SK-N-SH treated with all-trans-retinoic acid at 6 μM for 48 hours (cell line): ENCODE measurements at places on chromosomes 3 and 15.

GRCh38 chr15:37206690-37207089 is 106.3 kb upstream of the MEIS2 start:
- no peak for ATAC-seq

DNA sequence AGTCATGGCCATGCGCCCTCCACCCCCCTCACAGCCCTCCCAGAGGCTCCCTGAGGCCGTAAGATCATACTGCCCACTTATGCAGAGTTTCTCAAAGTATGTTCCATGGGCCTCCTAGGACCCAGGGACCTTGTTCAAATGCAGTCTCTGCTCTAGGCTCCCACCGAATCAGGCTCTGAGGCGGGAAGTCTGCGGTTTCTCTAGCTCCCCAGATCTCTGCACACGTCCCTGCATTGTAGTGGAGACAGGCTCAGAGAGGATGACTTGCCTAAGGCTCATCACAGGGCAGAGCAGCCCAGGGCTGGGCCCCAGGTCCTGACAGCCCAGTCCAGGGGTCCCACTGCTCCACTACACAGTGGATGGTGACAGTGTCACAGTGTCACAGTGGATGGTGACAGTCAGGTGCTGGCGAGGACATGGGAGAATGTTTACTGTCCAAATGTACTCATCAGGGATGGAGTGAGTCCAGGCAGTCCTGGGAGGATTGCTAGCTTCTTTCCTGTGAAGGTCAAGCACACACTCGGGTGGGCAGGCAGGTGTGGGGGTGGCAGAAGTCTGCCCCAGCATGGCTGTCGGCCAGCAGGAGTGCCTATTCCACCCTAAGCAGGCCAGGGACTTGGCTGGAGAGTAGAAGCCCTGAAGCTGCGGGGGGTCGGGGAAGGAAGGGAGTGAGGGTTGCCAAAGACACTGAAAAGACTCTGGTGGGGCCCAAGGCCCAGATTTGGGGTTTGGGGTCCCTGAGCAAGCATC is 12.4 kb downstream of the ANKRD63 start:
- no peak for ATAC-seq

- ATAC-seq: no peak
Measured at GRCh38 chr3:58563386-58564035, 13.7 kb downstream of the FAM107A start.

DNA sequence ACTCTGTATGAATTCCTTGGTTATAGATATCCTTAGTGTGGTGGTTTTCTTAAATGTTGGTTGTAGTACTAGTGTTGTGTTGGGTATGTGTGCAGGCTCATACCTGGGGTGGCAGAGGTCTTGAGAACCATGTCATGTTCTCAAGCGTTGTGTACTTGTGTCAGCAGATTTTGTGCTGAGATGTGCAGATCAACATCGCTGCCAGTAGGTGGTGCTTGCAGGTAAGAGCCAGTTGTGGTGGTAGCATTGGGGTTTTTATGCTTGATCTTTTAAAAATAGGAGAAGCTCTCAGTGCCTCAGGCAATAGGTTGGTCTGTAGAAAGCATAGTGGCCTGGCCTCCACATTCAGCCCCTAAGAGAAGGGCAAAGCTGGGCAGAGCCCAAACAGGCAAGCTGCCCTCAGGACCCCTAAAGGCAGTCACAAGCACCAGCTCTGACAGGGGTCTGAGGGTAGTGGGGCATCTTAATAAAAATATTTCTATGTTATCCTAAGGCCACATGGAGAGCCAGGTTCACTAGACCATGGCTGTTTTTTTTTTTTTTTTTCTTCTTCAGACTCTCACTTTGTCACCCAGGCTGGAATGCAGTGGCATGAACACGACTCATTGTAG is 164.0 kb downstream of the IL20RB start:
- peak; percentile 70 for ATAC-seq

GRCh38 chr3:146065573-146066006 is 95.4 kb downstream of the PLOD2 start:
- ATAC-seq: no peak

DNA sequence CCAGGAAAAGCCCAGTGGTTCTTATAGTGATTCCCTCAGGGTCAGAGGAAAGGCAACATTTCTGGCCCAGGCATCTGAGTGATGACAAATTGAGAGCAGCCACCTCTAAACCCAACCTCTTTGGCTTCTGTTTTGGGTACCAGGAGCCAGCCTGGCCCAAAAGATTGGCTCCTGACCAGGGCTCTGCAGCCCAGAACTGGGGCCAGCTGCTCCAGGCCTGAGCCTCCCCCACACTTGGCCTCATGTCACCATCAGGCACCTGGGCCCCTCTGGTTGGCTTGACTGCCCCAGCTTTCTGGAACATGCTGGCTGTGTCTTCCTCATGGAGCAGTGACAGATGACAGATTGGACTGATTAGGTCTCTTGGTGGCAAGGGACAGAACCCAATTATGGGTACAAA is 26.0 kb upstream of the HCN4 start:
- no peak for ATAC-seq
